ENCODE measurements at places on chromosomes 11 and 22.

- DNase-seq: peak; percentile 13
These were observed 65.1 kb upstream of the LRRC55 start for GRCh38 chr11:57116654-57117053.

DNA sequence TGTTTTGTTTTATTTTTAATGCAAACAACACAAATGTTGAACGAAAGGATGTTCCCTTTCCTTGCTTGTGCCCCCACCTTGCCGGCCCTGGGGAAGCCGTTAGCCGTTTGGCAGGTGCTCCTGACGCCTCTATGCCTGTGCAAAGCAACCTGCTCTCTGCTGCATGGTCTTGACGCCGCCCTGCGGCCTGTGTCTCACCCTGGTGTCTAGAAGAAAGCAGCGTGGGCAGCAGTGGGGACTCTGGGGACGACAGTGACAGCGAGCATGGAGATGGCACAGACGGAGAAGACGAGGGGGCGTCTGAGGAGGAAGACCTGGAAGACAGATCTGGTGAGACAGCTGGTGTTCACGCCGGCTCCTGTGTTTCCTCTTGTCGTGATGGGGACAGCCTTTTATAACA, 5.5 kb downstream of the PHRF1 start:
- DNase-seq: no peak

GRCh38 chr11:3203221-3204043, 15.2 kb downstream of the MRGPRG start:
- no peak for DNase-seq

DNA sequence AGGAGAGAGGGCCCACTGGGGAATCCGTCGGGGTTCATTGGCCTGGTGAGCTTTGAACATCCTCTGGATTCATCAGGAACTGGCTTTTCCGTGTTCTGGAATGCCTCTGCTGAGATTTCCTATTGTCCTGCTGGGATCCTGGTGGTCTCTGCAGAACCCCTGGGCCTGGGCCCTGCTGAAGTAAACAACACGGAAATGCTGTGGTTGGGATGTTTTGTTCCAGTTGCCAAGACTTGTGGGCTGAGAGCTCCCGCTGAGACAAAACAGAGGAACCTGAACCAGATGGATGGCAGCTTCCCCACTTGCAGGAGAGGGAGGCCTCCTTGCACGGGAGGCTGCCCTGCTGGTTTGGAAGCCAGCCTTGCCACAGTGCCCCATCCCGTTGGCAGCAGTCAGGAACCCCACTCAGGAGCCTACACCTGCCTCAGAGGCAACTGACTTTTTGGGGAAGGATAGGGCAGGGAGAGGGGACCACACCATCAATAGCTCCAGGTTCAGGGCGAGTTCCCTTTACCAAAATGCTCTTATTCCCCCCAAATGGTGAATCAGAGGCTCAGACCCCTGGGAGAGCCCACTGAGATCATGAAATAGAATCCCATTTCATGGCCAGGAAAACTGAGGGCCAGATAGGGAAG, 60.7 kb downstream of the LRRC32 start:
- no peak for DNase-seq

DNA sequence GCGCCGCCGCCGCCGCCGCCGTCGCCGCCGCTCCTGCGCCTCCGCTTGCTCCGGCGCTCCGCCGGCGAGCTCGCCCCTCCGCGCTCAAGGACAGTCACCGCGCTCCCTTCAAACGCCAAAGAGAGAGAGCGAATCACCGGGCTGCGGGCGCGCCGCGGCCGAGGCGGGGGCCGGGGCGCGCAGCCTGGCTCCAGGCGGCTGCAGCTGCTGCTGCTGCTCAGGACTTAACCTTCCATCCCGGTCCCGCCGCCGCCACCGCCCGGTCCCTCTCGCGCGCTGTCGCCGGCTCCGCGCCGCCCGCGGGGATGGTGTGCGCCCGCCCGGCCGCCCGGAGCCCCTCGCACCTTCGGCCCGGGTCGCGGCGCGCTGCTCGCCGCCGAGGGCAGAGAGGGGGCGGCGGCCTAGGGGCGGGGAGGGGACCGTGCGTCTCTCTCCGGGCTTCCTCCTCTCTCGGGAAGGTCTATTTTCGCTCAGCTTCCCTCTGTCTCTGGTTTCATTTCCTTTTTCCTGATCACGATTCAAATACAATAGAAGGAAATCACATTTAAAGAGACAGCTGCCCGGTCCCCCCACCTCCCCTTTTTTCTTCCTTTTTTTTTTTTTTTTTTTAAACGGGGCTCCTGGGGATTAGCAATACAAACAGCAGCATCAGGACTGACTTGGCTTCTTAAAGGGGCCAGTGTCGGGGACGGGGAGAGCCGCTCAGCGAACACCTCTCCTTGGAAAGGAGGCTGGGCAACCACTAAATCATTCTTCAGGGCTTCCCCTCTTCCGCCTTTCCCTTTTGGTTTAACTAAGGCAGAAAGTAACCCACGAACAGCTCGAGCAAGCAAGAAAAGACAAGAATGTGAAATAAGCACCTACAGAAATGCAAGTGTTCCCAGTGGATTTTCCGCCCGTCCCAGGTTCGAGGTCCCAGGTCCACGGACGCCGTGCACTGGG, 22.1 kb downstream of the LMO2 start:
- DNase-seq: no peak

- DNase-seq: peak; percentile 57
These were observed 189.3 kb upstream of the MTMR2 start for GRCh38 chr11:96113193-96113681.

GRCh38 chr11:123231256-123231655, 36.2 kb upstream of the CLMP start:
- DNase-seq: peak; percentile 70

- DNase-seq: no peak
These were observed at the start of gene CHST1 for GRCh38 chr11:45665206-45665932. Gene CHST1 (minus strand): TSS chr11:45665622. CDS start chr11:45650923, 14,699 bp downstream.

GRCh38 chr11:2215561-2216399, 44.2 kb upstream of the TH start:
- no peak for DNase-seq

DNA sequence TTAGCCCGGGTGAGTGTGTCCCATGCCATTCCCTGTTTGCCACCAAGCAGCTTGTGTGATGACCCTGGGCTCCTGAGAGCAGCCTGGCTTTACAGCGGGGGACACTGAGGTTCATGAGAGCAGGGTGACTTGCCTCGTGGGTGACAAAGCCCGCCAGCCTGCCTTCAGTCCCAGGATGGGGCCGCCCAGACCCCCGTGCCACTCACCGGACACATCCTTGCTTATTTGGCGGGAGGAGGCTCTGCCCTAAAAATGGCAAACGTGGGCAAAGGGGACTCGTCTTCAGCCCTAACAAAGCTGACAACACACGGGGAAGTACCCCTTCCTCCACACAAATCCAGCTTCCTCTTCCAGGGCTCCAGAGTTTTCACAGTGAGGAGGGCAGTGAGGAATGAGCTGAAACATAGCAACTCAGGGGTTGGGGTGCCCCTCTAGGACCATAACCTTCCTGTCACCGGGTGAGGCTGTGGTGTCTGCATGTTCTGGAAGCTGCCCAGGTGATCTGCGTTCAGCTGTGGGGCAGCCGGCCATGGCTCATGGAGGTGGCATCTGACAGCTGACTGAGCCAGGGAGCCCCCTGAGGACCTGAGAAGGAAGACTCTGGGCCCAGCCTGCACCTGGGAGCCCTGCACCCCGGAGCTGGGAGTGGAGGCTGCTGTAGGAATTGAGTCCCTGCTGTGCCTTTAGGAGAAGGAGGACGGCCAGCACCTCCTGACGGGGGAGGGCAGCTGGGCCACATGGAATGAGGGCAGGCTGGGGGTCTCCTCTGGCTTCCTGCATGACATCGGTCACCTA, 16.7 kb downstream of the RIBC2 start:
- no peak for DNase-seq

DNA sequence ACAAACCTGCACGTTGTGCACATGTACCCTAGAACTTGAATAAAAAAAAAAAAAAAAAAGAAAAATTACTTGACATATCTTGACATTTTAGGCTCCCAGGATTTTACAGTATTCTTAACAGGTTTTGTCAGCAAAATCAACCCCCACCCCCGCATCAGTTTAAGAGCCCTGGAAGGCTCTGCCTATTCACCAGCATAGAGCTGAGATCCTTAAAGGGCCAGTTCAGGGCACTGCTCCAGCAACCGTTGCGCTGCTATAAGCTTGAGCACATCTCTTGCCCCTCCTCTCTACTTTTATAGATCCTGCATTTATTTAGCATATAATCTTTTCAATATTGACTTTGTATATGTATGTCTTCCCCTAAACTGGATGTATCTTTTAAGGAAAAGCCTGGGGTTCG, 697 bp upstream of the PAFAH1B2 start:
- DNase-seq: no peak

DNA sequence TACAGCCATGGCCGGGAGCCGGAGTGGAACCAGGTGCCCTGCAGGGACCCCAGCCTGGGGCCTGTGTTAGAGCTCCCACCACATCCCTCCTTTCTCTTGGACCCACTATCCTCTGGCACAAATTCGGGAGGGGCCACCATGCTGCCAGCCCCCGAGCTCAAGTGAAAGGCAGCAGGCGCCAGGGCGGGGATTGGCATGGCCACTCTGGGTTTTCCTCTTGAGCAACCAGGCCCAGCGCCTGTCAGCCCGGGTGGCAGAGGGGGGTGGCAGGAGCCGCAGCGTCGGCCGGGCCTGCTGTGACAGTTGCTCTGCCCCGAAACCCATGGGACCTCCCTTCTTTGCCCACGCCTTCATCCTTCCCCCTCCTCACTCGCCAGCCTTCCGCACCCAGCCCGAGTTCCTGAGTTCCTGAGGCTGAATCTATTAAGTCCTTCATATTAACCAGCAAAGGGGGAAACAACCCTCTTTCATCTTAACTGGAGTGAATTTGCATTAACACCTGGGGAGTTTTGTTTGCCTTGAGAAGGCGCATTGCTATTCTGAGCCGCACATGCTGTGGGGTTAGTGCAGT, 16.8 kb upstream of the CABP7 start:
- DNase-seq: no peak

GRCh38 chr11:1223346-1224110, 662 bp downstream of the MUC5B start:
- no peak for DNase-seq

DNA sequence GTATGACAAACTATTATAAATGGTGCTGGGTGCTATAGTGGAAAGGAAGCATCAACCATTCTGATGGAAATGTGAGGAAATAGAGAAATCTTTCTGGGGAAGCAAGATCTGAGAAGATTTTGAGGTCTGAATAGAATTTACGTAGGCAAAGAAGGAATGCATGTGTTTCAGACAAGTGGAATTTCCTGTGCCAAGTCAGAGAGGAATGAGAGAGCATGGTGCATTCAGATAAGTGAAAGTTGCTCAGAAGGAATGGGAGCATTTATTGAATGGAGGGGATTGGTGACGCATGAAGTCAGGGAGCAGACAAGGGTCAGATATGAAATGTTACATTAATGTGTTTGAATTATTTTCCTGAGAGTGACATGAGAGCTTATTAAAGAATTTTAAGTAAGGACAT, 725.5 kb downstream of the METTL15 start:
- DNase-seq: peak; percentile 86

GRCh38 chr11:75161506-75162095, 10.7 kb downstream of the SLCO2B1 start:
- DNase-seq: no peak

GRCh38 chr22:46887978-46888377, 125.5 kb downstream of the TBC1D22A start:
- DNase-seq: no peak

DNA sequence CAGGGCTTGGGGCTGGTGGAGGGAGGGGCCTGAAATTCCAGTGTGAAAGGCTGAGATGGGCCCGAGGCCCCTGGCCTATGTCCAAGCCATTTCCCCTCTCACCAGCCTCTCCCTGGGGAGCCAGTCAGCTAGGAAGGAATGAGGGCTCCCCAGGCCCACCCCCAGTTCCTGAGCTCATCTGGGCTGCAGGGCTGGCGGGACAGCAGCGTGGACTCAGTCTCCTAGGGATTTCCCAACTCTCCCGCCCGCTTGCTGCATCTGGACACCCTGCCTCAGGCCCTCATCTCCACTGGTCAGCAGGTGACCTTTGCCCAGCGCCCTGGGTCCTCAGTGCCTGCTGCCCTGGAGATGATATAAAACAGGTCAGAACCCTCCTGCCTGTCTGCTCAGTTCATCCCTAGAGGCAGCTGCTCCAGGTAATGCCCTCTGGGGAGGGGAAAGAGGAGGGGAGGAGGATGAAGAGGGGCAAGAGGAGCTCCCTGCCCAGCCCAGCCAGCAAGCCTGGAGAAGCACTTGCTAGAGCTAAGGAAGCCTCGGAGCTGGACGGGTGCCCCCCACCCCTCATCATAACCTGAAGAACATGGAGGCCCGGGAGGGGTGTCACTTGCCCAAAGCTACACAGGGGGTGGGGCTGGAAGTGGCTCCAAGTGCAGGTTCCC, at the start of gene APOC3:
Gene APOC3 (plus strand): TSS at position 383 of the 659 bp plus-strand sequence. CDS start 676 bp downstream, outside the sequence.
- peak; percentile 34 for DNase-seq

GRCh38 chr22:26669060-26669481, 11.7 kb downstream of the MIAT start:
- no peak for DNase-seq

GRCh38 chr11:109522116-109522755, 100.2 kb downstream of the C11orf87 start:
- no peak for DNase-seq

GRCh38 chr11:28107191-28107749, 686 bp downstream of the KIF18A start:
- no peak for DNase-seq

- no peak for DNase-seq
These were observed 32.8 kb downstream of the CADM1 start for GRCh38 chr11:115471367-115471766.

DNA sequence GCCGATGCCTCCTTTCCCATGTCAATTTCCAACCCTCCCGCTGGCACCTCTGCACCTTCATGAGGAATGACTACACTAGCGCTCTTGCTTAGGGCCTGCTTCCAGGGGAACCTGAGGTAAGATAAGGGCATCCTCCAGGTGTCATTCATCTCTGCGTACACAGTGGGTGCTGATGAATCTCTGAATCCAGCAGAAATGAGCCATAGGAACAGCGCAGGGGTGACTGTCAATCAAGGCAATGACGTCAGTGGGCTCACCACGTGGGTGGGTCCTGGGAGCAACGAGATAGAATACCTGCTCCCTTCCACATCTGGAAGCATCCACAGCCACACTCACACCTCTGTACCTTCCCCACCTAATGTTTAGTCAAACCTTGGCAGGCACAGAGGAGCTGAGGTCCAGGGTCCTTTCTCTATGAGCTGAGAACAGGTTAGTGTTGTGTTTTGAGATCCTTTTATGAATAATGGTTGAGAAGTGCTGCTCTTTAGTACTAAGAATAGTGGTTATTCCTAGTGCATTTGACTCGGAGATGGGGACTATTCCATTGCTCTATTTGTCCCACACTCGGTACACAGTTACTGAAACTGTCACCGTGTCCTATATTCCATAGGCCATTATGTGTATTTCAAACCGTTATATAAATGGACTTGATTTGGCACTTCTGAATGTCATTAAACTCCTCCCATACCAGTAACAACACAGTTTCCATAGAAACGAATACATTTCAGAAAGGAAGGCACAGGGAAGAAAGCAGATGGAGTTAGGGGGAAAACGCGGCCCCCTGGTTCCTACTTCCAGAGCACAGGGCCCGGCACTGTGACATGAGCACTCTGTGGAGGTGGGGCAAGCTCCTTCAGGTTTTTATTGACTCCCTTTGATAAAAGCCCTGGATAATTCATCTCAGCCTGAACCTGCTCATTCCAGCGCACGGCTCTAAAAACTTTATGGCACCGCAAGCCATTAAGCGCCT, 193.4 kb downstream of the ST3GAL4 start:
- DNase-seq: no peak

Data from fibroblast of skin of left quadriceps (primary cell).